Endothelial cell of umbilical vein (primary cell): ENCODE measurements at places on chromosomes 1 and 21. TPM values are rescaled to one million over a fixed set of nuclear protein-coding genes. Genes with fewer than 3 reads are reported as not detected.

ERG gene
- 210 and 223 TPM in 2 replicates for total RNA-seq

CNKSR1 gene
- total RNA-seq: not detected in 2 replicates

TRIM58 gene
- total RNA-seq: not detected in 2 replicates

RAP1GAP gene
- total RNA-seq: 0.20 TPM in 1 of 2 replicates, not detected in the other

C1QC gene
- not detected in 2 replicates for total RNA-seq

TSPEAR gene
- total RNA-seq: not detected in 2 replicates

TMOD4 gene
- 1.4 TPM in 2 replicates for total RNA-seq

ASCL5 gene
- not detected in 2 replicates for total RNA-seq

POU3F1 gene
- not detected in 2 replicates for total RNA-seq

FMO5 gene
- total RNA-seq: 0.60 and 1.3 TPM in 2 replicates

GRCh38 chr1:183476081-183476480, 3.8 kb downstream of the SMG7 start:
- H3K27me3 ChIP-seq: no peaks in the 10 kb centered on the region
- no peak overlapping the region for H3K4me3 ChIP-seq
- peaks cover 3% of the 10 kb centered on the region for H3K36me3 ChIP-seq
- H3K27ac ChIP-seq: no peak overlapping the region
- peaks cover 19% of the 10 kb centered on the region for H3K4me1 ChIP-seq

DNA sequence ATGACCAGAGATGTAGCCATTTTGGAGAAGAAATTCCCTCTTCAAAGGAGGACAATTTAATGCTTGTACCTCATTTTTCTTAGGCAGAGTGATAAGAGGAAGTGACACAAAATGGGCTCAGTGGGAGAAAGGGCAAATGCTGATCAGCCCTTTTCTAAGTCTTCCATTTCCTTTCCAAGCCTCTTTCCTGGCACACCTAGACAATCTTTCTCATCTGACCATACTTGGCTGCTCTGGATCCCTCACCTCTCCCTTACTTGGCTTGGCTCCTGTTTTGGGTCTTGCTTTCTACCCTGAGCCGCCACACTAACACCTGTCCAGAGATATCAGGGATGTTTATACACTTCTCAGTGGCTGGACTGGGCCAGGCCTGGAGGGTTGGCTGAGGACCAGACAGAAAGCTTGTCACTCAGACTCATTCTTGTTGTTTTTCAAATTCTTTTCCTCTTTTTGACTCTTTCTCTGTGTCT, 13.1 kb downstream of the TXNIP start:
- H3K27me3 ChIP-seq: no peaks in the 10 kb centered on the region
- no peak for DNase-seq
- H3K36me3 ChIP-seq: no peaks in the 10 kb centered on the region
- H3K4me1 ChIP-seq: peaks cover 37% of the 10 kb centered on the region

GRCh38 chr1:211788626-211789025, 41.9 kb downstream of the LPGAT1 start:
- no peaks in the 10 kb centered on the region for H3K27me3 ChIP-seq
- no peak for DNase-seq
- no peak overlapping the region for H3K4me3 ChIP-seq
- no peaks in the 10 kb centered on the region for H3K36me3 ChIP-seq
- H3K4me1 ChIP-seq: peaks cover 7% of the 10 kb centered on the region

- H3K4me3 ChIP-seq: no peak overlapping the region
- no peak for DNase-seq
- H3K36me3 ChIP-seq: no peaks in the 10 kb centered on the region
- H3K4me1 ChIP-seq: no peaks in the 10 kb centered on the region
- no peak overlapping the region for H3K27ac ChIP-seq
Observed at GRCh38 chr21:17427831-17428483, 84.9 kb upstream of the CXADR start.

DNA sequence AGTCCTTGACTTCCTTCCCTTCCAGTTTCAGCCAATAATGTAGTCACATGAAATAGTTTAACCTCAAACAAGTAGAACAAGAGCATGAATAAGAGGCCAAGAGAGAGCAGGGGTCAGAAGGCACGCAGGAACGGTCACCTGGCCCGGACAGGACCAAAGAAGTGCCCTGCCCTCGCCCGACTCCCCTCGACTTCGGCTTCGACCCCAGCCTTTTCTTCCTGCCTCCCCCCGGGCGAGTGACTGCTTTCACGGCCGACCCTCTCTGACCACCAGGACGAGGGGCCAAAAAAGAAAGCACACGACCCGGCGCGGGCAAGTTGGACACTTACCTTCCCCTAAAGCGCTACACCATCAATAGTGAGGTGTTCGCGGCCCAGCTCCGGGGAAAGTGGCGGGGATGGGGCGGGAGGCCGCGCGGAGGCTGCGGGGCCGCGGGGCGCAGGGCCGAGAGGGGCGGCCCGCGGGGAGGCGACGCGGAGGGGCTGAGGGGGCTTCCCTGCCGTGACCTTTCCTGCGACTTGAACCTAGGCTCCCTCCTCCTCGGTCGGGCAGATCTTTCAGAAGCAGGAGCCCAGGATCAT, 519 bp downstream of the RERE start:
- H3K4me3 ChIP-seq: peak overlapping the region; percentile 98
- H3K27me3 ChIP-seq: no peaks in the 10 kb centered on the region
- peak; percentile 45 for DNase-seq
- no peaks in the 10 kb centered on the region for H3K36me3 ChIP-seq

- no peaks in the 10 kb centered on the region for H3K4me1 ChIP-seq
- no peak for DNase-seq
- H3K27me3 ChIP-seq: no peaks in the 10 kb centered on the region
- H3K27ac ChIP-seq: no peak overlapping the region
- H3K36me3 ChIP-seq: no peaks in the 10 kb centered on the region
- H3K4me3 ChIP-seq: no peak overlapping the region
Observed at GRCh38 chr1:229354226-229354625, 11.4 kb upstream of the CCSAP start.

DNA sequence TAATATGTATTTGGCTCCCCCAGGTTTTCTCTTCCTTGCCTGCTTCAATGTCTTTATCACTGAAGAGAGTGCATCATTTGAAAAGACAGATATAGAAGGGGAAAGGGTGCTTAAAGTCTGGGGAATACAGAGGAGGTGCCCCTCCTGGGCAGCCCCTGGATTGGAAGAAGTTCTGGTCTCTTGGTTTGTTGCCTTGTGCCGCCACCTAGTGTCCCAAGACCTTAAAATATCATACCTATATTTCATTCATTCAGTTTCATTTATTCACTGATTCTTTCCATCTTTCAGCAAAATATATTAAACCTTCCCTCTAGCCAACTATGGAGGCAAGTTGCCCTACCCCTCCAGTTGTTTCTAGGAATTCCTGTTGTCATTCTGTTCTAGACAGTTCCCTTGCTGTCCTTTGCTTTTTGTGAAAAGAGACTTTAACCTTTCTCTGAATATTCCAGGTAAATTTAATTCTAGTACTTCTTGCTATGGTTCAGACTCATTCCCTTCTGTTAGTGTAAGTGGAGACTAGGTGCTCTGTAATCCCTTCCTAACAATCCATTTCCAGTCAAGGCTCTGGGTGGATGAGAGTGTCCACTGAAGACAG, 56.1 kb downstream of the MEF2D start:
- peak; percentile 43 for DNase-seq
- peaks cover 49% of the 10 kb centered on the region for H3K27me3 ChIP-seq
- H3K27ac ChIP-seq: no peak overlapping the region

GRCh38 chr1:156963621-156964020, 43.2 kb downstream of the LRRC71 start:
- peaks cover 18% of the 10 kb centered on the region for H3K36me3 ChIP-seq
- H3K4me1 ChIP-seq: peaks cover under 1% of the 10 kb centered on the region
- H3K4me3 ChIP-seq: no peak overlapping the region
